ENCODE measurements at places on chromosomes 12 and 14.

- no peak for DNase-seq
Observed at GRCh38 chr12:49524660-49525324, 14.0 kb upstream of the KCNH3 start.

- no peak for DNase-seq
Observed at GRCh38 chr14:105018414-105018813, 2.5 kb downstream of the CDCA4 start.

- DNase-seq = no peak
Observed at GRCh38 chr12:91732086-91732485, 413.6 kb downstream of the BTG1 start.

GRCh38 chr14:79383475-79383874 lies 827.8 kb downstream of the DIO2 start:
- DNase-seq = no peak

- no peak for DNase-seq
Observed at GRCh38 chr14:96221841-96222240, 17.2 kb downstream of the BDKRB2 start.

GRCh38 chr12:32952681-32953080 lies 56.1 kb upstream of the PKP2 start:
- no peak for DNase-seq

DNA sequence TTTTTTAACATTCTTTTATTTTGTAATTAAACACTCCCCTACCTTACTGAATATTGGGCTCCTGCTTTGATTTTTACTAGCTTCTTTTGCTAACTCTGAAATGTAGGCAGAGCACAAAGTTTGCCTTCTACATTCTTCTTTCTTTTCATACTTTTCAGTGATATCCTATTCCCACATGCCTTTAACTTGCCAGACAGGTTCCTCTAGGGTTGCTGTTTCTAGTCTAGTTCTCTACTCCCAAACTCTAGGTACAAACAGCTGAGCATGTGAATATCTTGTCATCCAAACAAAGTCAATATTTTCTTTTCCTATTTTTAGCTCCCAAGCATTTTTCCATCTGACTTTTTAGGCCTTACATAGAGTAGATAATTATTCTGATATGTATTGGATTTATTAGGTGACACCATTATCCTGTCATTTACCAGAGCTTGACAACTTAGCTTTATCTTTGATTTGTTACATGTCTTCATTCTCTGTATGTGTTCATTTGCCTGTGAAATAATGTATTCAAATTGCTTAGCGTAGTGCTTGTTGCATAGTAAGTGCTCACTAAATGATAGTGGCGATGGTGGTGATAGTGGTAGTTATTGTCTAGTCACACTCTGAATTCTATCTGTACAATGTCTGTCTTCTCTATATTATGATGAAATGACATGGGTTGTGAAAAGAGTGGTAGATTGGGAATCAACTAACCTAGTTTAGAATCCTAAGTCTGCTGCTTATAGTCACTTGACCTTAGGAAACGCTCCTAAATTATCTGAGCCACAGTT lies 73.6 kb upstream of the DNM1L start:
- no peak for DNase-seq

GRCh38 chr12:95208678-95209077 lies 8.6 kb downstream of the FGD6 start:
- DNase-seq = no peak

GRCh38 chr14:26026384-26026783 lies 571.4 kb downstream of the NOVA1 start:
- no peak for DNase-seq

DNA sequence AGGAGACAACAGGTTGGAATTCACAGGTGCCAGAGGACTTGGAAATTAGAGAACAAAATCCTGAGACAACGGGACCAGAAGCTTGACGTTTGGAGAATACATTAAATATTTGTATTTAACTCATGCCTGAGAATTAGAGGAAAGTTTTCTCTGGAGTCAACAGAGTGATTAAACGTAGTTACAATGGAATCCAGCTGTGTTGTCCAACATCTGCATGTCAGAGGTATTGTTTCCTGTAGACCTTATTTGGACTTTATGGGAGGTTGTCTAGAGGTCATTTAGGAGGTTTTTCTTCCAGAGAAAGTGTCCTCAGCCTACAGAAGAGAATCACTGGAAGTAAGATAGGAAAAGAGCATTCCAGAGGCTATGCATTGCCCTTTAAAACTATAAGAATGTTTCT lies 45.1 kb upstream of the RERGL start:
- DNase-seq = no peak

GRCh38 chr12:47207829-47208248 lies 128.1 kb upstream of the AMIGO2 start:
- DNase-seq = no peak

DNA sequence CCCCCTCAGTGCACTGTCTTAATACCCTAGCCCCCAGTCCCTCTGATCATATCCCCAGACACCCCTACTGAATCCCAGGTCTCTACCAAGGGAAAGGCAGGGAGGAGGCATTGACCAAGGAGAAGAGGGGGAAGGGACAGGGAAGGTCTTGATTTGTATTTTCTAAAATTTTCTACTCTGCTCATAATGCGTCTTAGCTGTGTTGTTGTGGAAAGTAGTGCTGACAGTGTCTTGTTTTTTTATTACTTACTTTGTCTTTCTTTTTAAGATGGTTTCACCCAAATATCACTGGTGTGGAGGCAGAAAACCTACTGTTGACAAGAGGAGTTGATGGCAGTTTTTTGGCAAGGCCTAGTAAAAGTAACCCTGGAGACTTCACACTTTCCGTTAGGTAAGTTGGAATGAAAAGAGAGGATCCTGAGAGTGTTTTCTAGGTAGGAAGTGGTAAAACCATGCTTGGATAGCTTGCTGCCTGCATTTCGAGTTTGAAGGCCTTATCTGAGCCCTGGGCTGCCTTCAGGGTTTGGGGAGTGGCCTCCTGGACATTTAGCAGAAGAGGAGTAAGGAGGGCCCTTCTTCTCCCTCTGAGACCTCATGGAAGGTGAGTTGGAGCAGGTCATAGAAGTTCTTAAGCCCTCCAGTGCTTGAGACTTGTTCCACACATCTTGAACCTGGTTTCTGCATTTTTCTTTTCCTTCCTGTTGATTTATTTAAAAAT lies 27.4 kb downstream of the PTPN11 start:
- DNase-seq = no peak

DNA sequence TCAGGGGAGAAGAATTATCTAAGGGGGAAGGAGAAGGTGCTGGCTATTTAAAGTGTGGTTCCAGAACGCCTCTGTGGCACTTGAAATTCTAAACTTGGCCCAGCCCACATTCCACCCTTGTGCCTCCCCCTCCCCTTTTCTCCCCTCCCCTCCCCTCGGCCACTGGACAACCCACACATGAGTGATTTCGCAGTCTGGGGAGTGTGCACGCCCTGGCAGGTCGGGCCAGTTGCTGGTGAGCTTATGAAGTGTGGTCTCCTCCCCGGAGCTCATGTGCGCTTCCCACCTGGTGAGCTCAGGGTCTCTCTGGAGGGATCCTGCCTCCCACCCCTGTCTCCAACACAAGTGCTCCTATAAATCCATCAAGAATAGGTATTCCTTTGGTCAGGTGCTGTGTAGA lies at the start of gene SLC6A13:
TSS of gene SLC6A13 (minus strand) at position 20 of the 400 bp plus-strand sequence. CDS start 2,784 bp downstream, outside the sequence.
- no peak for DNase-seq

GRCh38 chr14:73460691-73461127 lies 2.4 kb upstream of the NUMB start:
- DNase-seq = no peak

DNA sequence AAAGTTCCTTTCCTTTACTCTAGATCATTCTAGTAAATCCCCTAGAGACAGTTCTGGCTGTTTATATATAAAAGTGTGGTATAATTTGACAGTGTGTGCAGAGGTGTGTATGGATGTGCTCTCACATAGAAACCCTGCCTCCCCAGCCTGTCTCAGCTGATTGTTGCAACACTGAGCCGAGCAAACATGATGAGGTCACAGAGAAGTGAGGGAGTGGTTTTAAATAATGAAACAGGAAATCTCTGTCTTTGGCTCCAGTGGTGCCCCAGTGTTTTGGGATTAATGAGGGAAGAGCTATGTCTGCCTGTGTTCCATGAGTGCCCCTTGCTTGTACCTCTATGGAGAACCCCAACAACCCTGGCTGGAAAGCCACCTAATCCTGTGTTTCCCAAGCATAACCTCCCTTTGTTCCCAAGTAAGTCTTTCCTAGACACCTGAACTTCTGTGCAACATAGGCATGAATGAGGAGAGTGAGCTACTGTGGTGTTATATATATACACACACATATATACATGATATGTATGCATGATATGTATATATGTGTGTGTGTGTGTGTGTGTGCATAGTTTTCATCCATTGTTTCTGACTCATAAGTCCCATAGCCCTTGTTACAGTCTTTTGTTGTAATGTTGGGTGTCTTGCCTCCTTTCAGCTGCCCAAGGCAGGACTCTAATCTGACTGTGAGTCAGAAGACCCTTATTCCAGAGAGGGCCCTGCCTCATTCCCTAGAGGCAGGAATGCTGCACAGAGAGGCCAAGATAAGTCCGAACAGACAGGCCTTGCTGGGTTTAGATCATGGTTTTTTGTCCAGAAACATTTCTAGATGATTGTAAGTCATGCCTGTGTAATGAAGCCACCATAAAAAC lies 18.0 kb downstream of the TRAF3 start:
- DNase-seq = peak; percentile 77

DNA sequence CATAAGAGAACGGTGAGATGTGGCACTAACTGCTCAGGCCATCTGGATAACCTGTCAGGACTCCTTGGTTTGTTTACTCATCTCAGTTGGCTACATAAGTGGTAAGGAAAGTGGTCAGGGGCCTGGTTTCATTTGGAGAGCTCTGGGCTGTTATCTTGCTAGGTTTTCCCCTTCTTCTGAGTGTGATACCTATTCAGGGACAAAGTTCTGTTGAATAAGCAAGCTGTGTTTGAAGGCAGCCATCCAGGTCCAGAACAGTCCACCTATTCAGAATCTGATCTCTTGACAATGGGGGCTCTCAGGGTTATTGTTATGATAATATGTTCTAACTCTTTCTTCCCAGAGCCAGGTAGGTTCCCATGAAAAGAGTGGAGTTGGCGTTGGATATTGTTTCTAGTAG lies 194.9 kb downstream of the PAH start:
- DNase-seq = no peak

- no peak for DNase-seq
Observed at GRCh38 chr12:54046809-54047159, 6.9 kb upstream of the HOXC4 start.

GRCh38 chr12:27012982-27013255 lies 1.3 kb downstream of the TM7SF3 start:
- no peak for DNase-seq

DNA sequence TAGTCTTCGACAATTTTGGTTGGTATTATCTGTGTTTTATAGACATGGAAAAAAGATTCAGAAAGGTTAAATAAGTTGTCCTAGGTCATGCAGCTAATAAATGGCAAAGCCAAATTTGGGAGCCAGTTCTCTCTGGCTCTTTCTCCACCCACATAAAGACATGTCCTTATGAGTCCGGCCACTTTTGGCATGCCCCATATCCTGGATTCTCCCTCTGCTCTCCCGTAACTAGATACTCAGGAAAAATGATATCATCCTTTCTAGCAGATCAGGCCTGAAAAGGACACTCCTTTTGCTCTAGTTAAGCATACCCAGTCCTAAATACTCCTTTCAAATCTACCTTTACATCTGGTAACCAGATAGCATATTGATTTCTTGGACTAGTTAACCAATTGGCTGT lies 64.4 kb downstream of the TTLL5 start:
- no peak for DNase-seq

GRCh38 chr12:94458877-94459727 lies 565 bp downstream of the CEP83 start:
- no peak for DNase-seq

- DNase-seq = no peak
Observed at GRCh38 chr12:62232143-62232729, 28.0 kb upstream of the USP15 start.

DNA sequence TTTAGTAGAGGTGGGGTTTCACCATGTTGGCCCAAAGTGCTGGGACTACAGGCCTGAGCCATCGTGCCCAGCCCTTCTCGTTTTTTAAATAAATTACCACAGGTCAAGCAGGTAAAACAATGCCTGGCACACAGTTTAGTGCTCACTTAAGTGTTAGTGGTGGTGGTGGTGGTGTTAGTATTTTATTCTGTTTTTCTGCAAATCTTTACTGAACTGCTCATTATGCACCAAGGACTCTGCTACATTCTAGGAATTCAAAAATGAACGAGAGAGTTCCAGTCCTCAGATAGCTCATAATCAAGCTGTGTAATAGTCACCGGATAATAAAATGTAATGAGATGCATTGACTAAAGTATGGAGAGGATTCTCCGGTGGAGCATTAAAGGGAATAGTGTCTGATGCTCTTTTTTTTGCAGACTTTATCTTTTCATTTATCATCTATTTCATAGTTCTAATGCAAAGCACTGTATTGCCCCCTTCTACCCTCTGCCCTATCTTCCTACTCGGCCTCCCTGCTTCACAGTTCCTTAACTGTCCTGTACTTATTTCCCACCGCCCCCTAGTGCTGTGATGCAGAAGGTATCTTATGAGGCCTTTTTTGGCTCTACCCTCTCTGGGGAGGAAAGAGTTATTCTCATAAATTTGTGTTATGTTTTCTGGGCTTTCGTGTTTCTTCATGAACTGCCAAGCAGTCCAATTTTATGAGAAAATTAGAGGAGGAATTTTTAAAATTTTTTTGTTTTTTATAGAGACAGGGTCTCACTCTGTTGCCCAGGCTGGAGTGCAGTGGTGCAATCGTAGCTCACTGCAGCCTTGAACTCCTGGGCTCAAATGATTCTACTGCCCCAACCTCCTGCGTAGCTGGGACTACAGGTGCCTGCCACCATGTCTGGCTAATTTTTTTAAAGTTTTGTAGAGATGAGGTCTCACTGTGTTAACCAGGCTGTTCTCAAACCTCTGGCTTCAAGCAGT lies 1.0 kb downstream of the ITFG2 start:
- DNase-seq = peak; percentile 78

DNA sequence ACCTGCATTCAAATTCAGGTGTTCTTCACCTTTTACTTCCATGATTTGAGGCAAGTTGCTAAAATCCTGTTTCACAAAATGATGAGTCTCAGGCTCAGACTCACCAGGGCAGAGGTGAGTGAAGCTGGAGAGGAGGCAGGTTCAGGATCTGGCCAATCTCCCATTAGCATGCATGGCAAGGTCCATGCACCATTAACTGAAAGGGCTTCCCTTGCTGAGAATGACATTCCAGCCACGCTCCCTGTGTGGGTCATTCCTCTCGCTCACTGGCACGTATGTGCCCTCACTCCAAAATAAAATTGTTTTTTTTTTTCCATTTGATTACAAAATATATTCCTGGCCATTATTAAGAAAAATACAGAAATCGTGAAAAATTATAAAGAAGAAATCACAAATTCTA lies 257.6 kb downstream of the C12orf75 start:
- DNase-seq = no peak

DNA sequence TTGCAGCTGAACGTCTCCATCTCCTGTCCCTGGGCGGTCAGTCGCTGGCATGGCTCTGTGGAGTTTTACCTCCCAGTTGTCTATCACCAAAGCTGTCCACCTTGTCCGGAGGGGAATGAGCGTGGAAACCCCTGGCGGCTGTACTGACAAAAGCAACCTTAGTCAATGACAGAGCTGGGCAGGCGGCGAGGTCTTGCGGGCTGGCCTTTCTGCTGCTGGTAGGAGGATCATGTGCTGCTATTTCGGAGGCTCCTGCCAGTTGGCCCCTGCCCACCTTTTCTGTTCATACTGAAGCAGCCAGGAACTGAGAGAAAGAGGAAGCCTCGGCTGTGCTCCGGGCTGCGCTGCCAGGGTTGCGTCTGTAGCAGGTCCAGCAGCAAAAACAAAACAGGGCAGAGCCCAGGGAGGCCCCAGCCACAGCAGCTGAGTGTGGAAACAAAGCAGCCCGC lies 57.7 kb downstream of the HMGA2 start:
- no peak for DNase-seq

All from activated effector memory CD4-positive, alpha-beta T cell treated with anti-CD3 and anti-CD28 coated beads, Interleukin-2, amount 50 U/mL, for 16 hours (primary cell).